ENCODE measurements at places on chromosomes 7 and 10. TPM values are rescaled to one million over a fixed set of nuclear protein-coding genes. Genes with fewer than 3 reads are reported as not detected.

The NKX2-3 gene
- not detected for total RNA-seq

The ACHE gene
- 1.2 TPM for total RNA-seq

The TNS3 gene
- total RNA-seq, result 11.8 TPM

The WIPF3 gene
- not detected for total RNA-seq

The CCDC3 gene
- 1.5 TPM for total RNA-seq

The MRC1 gene
- 250 TPM for total RNA-seq

The ZNF365 gene
- not detected for total RNA-seq

The SLC37A3 gene
- total RNA-seq, result 72.7 TPM

The MCM7 gene
- total RNA-seq, result 106 TPM

The STK31 gene
- 0.13 TPM for total RNA-seq

The CYP3A4 gene
- not detected for total RNA-seq

The STAG3 gene
- 0.13 TPM for total RNA-seq

The IFIT5 gene
- 16.9 TPM for total RNA-seq

The NEBL gene
- total RNA-seq, result 1.2 TPM

All from dermis microvascular lymphatic vessel endothelial cell (primary cell).